ENCODE measurements at places on chromosomes 12 and 14.

- no peak for DNase-seq
These were observed 23.7 kb upstream of the SLC2A3 start for GRCh38 chr12:7959701-7960121.

- DNase-seq: no peak
These were observed 375.3 kb downstream of the BCAT1 start for GRCh38 chr12:24573621-24574020.

GRCh38 chr12:109951136-109951535 lies 45.0 kb downstream of the GIT2 start:
- DNase-seq: no peak

DNA sequence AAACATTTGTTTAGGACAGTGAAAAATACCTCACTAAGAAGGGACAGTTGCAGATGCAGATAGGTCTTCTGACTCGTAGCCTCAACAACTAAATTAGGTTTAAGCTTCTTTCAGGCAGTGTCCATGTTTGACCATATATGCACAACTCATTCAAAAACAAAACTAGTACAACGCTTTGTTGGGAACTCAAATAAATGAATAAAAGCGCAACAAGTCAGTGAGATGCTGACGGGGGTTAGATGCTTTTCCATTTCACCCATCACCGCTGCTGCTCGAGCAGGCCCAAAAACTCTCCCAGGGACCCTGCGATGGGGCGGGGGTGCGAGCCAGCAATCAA lies 633 bp downstream of the RPAP3 start:
- DNase-seq: no peak

DNA sequence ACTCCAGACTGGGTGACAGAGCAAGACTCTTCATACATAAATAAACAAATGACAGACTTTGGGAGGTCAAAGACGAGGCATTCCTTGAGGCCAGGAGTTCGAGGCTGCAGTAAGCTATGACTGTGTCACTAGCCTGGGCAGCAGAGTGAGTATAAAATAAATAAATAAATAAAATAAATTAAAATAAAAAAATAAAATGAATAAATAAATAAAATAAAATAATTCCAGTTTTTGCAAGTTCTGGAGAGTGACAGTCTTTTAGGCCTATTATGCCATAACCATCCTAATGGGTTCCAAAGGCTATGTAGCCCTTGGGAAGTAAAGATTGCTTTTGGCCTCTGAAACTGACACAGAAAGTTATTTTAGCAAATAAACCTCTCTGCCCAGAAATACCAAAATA lies 16.5 kb upstream of the NRDE2 start:
- no peak for DNase-seq

- no peak for DNase-seq
These were observed 58.9 kb downstream of the NCOR2 start for GRCh38 chr12:124508381-124509079.

DNA sequence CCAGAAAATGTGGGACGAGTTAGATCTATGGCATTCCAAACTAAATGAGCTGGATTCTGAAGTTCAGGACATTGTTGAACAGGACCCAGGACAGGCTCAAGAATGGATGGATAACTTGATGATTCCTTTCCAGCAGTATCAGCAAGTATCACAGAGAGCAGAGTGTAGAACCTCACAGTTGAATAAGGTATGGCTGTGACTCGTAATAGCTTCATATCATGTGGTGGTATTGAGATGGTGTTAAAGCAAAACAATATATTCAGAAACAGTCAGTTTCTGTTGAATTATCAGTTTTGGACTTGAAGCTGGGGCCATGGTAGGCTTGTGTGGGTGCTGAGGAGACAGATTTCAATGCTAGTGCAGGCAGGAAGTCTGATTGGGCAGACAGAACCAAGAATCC lies 213.7 kb downstream of the ESR2 start:
- no peak for DNase-seq

- DNase-seq: no peak
These were observed 162.9 kb downstream of the PCNX1 start for GRCh38 chr14:71070169-71070568.

GRCh38 chr14:91138511-91139359 lies 24.9 kb downstream of the DGLUCY start:
- no peak for DNase-seq

- DNase-seq: no peak
These were observed 102.7 kb downstream of the SETD3 start for GRCh38 chr14:99377951-99378350.

DNA sequence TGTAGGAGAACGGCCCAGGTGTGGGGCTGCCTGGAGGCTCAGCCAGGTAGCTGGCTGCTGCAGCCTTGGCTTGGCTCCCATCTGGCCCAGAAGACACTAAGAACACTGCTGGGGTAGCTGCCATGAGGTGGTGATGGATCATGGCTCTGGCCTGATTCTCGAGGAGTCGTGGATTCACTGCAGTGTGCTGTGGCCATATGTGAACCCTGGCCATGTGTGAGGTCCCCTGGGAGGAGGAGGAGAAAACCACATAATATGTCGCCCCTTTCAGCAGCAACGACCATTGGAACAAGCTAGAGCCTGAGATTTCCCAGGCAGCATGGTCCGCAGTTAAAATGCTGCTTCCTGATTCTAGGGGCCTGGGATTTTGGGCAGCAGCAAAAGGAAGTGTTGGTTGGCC lies 4.0 kb upstream of the PRMT8 start:
- no peak for DNase-seq

- DNase-seq: no peak
These were observed 59.4 kb downstream of the ZNF664 start for GRCh38 chr12:124032265-124032886.

GRCh38 chr12:66137937-66138336 lies 7.4 kb upstream of the LLPH start:
- no peak for DNase-seq

DNA sequence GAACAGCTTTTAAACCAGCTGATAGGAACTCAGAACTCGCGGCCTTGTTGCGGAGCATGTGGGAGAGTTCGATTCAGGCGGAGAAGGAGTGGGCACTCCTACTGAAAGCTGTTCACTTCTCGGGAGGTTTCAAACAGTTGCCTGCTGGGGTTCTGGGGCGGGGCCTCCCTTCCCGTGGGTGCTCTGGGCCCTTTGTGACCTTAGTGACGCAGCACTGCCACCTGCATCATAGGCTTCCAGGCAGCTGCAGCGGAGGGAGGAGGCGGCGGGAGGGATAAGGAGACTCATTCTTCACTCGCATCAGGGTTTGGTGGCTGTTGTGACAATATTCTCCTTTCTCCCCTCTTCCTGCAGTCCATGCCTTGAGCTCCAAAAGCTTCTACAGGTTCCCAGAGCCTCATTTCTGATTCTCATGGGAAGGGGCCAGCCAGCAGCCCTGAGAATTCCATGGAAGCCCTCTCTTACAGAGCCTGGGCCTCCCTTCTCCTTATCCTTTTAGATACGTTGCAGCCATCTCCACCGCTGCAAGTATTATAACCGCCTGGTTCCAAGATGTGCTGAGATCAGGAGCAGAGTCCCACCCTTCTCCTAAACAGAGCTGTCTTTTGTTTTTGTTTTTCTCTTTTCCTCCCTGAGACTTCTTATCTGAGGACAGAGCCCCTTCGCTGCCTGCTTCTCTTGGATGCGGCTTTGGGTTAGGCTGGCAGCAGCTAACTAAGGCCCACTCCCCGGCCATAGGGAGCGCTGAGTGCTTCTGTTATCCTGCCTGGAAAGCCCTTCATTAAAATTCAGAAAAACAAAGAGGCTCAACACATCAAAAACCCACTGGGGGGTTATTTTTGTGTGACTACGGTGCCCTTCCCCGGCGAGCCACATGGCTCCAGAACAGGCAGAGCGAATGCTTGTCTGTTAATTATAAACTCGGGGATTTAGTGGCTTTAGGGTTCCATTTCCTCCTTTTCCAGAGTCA lies 67.6 kb upstream of the GPATCH2L start:
- no peak for DNase-seq

- no peak for DNase-seq
These were observed 11.3 kb downstream of the RBM25 start for GRCh38 chr14:73069585-73069984.

DNA sequence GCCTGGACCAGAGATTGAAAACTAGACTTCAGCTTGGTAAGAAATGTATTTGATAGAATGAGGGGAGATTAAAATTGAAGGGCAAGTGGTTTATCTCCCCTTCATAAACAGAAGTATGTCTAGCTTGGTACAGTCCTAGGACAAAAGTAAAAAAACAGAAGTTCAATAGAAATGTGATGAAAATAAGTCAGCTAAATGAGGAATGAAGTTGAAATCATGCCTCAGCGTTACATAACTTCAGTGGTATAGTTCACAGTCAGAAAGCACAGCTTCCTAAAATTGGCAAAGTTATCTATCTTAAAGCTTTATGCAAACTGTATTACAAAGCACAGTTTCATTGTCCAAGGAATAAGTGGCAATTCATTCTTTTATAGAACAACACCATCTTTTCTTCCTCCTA lies 90.2 kb upstream of the SYT10 start:
- DNase-seq: no peak

DNA sequence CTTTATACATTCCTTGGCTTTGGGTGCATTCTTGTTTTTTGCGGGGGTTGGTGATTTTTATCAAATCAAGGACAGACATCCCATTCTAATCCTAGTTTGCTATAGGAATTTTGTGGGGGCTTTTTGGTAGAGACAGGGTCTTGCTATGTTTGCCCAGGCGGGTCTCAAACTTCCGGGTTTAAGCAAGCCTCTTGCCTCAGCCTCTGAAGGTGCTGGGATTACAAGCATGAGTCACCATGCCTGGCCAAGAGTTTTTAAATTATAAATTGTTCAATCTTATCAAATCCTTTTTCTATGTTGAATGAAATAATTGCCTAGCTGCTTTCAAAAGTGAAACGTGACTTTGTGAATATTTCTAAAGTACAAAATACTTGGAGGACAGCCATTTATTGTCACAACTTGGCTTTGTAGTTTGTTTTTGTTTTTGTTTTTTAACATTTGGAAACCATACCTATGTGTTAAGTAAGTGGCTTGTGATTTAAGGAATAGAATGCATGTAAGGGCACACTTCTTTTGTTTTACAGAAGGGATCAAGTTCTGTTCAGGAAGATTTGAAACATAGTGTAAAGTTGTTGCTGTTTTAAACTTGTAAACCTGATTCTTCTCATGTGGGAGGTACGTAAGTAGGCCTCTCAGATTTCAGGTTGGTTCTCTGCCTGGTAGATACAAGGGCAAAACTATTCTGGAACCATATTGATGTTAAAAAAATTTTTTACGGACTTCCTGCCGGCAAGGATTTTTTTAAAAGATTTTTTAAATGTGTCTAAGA lies 13.4 kb downstream of the MARK3 start:
- no peak for DNase-seq

GRCh38 chr14:29390081-29390832 lies 537.4 kb downstream of the PRKD1 start:
- DNase-seq: no peak

DNA sequence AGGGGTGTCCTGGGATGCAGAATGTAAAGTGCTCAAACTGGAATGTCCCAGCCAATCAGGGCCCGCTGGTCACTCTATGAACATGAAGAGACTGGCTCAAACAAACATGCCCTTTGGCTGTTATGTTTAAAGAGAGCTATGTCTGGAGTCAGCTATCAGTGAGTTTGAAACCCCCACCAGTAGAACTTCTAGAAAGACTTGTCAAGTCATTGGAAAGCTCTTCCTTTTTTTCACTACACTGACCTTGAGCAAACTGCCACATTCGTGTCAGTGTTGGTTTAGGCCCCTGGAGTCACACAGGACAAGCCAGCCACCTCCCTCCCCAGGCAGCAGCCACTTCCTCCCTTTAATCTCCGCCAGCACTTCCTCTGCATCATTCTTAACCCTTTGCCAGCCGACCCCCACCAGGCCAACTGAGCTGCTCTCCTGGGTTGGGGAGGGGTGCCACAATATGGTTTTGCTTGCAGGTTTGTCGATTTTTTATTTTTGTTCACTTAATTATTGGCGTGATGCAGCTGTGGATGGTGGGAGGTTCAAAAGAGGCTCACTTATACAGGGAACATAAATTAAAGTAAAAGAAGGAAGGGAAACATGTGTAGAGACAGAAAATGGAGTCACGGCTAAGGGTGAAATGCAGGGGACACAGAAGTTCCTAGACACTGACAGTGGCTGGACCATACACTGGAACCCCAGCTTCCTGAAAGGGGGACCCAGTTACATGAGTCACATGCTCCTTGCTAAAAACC lies 25.3 kb downstream of the CMKLR1 start:
- DNase-seq: no peak

DNA sequence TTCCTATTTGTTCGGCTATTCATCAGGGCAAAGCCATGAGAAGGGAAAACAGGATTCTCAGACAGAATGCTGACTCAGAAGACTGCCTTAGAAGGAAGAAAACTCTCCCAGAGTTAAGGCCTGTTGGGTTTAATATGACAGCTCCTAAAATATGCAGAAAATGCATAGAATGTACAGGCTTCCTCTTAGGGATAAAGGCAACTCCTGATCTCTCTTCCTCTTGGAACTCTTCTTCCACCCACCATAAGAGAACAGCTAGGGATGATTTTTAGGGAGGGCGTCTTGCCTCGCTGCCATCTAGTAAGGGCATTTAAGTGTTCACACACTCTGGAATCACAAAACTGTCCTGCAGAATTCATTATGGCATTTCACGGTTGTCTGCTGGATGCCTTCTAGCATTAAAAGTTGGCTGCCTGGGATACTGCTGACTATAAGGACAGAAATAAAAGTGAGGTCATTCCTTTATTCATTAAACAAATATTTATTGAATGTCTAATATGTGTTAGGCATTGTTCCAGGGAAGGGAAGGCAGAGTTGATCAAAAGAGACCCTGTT lies 73.7 kb downstream of the DCAF5 start:
- DNase-seq: no peak

- DNase-seq: peak; percentile 17
These were observed 41.6 kb downstream of the UBE3B start for GRCh38 chr12:109518820-109519665.

GRCh38 chr14:55588259-55588699 lies 8.3 kb downstream of the KTN1 start:
- no peak for DNase-seq

- DNase-seq: no peak
These were observed 87.1 kb downstream of the ETNK1 start for GRCh38 chr12:22712083-22712482.

DNA sequence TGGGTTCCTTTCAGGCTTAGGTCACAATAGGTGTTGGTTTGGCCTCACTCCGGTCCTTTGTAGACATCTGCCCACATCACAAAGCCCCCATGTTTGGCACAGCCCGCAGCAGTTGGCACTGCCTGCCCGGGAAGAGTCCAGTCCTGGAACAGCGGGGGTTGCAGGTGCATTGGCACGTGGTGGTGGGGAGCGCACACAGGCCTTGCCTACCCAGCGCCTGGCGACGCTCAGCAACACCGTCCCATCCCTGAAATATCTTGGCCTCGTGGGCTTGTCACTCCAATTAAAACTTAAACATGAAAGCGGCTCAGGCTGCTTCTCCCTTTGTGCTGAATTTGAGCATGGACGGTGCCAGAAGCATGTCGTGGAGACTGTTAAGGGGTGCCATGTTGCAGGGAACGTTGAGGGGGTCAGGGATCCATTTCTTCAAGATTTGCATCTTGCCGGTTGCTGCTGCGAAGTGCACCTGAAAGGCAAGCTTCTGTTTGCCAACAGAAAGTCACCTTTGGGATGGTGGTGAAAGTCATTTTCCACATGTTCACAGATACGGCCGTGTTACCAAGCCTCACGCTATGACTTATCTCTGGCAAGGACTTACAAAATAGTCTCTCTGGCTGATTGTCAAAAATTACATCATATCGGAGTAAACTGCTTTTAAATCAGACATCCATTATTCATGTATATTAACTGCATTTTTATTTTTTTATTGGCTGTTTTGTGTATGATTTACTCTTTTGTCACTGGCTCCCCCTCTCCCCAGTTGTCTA lies 91.5 kb downstream of the FBXW8 start:
- no peak for DNase-seq

Measured in stimulated activated CD4-positive, alpha-beta T cell treated with anti-CD3 and anti-CD28 coated beads, TNF-alpha, amount 100 ng/mL, for 4 hours (primary cell).